Pulmonary artery endothelial cell (primary cell): ENCODE measurements at places on chromosomes 16 and 17. TPM values are rescaled to one million over a fixed set of nuclear protein-coding genes. Genes with fewer than 3 reads are reported as not detected.

AGRP gene
- not detected in 2 replicates for total RNA-seq

CA10 gene
- not detected in 2 replicates for total RNA-seq

TP53TG3 gene
- 0.49 TPM in 1 of 2 replicates, not detected in the other for total RNA-seq

TBC1D3G gene
- not detected in 2 replicates for total RNA-seq

COG4 gene
- 68.3 and 94.5 TPM in 2 replicates for total RNA-seq

ACSM2B gene
- total RNA-seq: not detected in 2 replicates

KCNJ12 gene
- total RNA-seq: 0.81 and 3.3 TPM in 2 replicates

SLC9A5 gene
- 0.99 and 1.3 TPM in 2 replicates for total RNA-seq

MT1A gene
- total RNA-seq: 4.2 and 9.4 TPM in 2 replicates

TBX21 gene
- not detected in 2 replicates for total RNA-seq

SCGB1C2 gene
- total RNA-seq: not detected in 2 replicates

ANKRD40CL gene
- not detected in 2 replicates for total RNA-seq

NOS2 gene
- not detected in 2 replicates for total RNA-seq

NUPR1 gene
- 2.5 and 11.4 TPM in 2 replicates for total RNA-seq

KSR1 gene
- 19.3 and 26.2 TPM in 2 replicates for total RNA-seq

ZFHX3 gene
- total RNA-seq: 3.2 and 4.3 TPM in 2 replicates

CHST5 gene
- total RNA-seq: not detected in 2 replicates

KCNG4 gene
- total RNA-seq: not detected in 2 replicates

TSPAN10 gene
- total RNA-seq: 0.14 and 0.26 TPM in 2 replicates

ITGAX gene
- 0.04 and 1.1 TPM in 2 replicates for total RNA-seq

HOXB5 gene
- 0.07 TPM in 1 of 2 replicates, not detected in the other for total RNA-seq

ENGASE gene
- 11.2 and 16.9 TPM in 2 replicates for total RNA-seq

SBK1 gene
- 0.04 and 0.07 TPM in 2 replicates for total RNA-seq

AOC3 gene
- 0.04 TPM in 1 of 2 replicates, not detected in the other for total RNA-seq

SPN gene
- not detected in 2 replicates for total RNA-seq

ZMYND15 gene
- total RNA-seq: 0.07 and 0.11 TPM in 2 replicates

CDH13 gene
- total RNA-seq: 62.3 and 138 TPM in 2 replicates

MRM3 gene
- 27.9 and 28.7 TPM in 2 replicates for total RNA-seq

NLGN2 gene
- total RNA-seq: 1.7 and 2.6 TPM in 2 replicates

HCRT gene
- not detected in 2 replicates for total RNA-seq

ZNF597 gene
- total RNA-seq: 2.2 and 2.9 TPM in 2 replicates

PPP1R27 gene
- not detected in 2 replicates for total RNA-seq

PTX4 gene
- total RNA-seq: not detected in 2 replicates

HBA2 gene
- total RNA-seq: not detected in 2 replicates

NPIPB2 gene
- 0.40 and 1.8 TPM in 2 replicates for total RNA-seq

MAFG gene
- total RNA-seq: 18.3 and 24.2 TPM in 2 replicates

BLTP2 gene
- total RNA-seq: 162 and 190 TPM in 2 replicates

TAC4 gene
- not detected in 2 replicates for total RNA-seq

GRAP gene
- 16.5 and 20.5 TPM in 2 replicates for total RNA-seq

POLR3K gene
- total RNA-seq: 8.4 and 10.2 TPM in 2 replicates

GLIS2 gene
- total RNA-seq: 1.1 and 1.6 TPM in 2 replicates

BTBD17 gene
- not detected in 2 replicates for total RNA-seq

SLC6A4 gene
- total RNA-seq: 0.07 and 0.11 TPM in 2 replicates

CBFA2T3 gene
- total RNA-seq: not detected in 2 replicates

TBC1D3H gene
- not detected in 2 replicates for total RNA-seq

CCL4L2 gene
- not detected in 2 replicates for total RNA-seq

CDH11 gene
- 210 and 235 TPM in 2 replicates for total RNA-seq

MTMR4 gene
- total RNA-seq: 51.5 and 80.0 TPM in 2 replicates

EME1 gene
- 4.6 and 5.5 TPM in 2 replicates for total RNA-seq

SEZ6L2 gene
- total RNA-seq: 0.53 and 0.73 TPM in 2 replicates

TBC1D3D gene
- 0.32 TPM in 1 of 2 replicates, not detected in the other for total RNA-seq

TACO1 gene
- total RNA-seq: 24.3 and 27.2 TPM in 2 replicates
